Stimulated activated CD4-positive, alpha-beta T cell treated with anti-CD3 and anti-CD28 coated beads, Interleukin-4, amount 100 ng/mL, for 24 hours (primary cell): ENCODE measurements at places on chromosomes 7 and 10.

GRCh38 chr10:101492205-101492604 is 95.9 kb downstream of the POLL start:
- no peak for DNase-seq

DNA sequence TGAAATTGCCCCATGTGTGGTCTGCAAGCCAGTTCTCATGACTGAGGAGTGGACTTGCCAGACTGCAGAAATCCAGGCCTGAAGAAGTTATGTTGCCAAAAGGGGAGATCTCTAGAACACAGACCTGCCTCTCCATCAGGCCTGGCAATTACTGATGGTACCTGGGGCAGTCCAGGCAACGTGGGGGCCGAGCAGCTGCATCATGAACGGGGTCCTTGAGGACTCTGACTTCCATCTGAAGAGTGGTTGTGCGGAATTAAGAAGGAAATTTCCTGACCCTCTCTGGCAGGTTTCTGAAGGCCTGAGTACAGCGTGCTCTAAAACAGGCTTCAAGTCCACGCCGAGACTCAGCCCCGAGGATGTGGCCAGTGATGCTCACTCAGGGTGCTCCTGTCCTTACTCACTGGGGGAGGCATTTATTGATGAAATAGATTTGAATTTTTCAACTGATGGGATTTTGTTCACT is 30.4 kb downstream of the RAMP3 start:
- DNase-seq = no peak

DNA sequence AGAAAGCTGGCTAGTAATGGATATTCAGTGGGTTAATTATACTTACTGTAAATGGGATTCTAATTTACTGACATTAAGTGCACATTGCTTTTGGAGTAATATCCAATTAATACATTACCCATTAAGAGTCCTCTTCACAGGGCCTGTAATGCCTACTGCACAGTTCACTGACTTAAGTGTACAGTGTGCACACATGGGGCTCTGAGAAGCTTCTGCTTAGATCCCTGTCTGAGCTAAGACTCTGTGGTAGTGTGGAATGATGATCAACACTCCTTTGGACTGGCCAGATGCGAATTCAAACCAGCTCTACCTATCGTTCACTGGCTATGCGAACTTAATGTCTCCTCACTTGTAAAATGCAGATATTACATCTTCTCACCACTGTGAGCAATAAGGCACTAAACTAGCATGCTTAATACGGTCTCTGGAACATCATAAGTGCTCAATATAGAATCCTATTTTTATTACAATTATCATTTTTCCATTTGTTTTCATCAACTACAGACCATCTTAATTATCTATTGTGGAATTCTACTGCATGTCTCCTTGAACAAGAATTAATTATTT is 53.8 kb upstream of the SEC61G start:
- DNase-seq = no peak

DNA sequence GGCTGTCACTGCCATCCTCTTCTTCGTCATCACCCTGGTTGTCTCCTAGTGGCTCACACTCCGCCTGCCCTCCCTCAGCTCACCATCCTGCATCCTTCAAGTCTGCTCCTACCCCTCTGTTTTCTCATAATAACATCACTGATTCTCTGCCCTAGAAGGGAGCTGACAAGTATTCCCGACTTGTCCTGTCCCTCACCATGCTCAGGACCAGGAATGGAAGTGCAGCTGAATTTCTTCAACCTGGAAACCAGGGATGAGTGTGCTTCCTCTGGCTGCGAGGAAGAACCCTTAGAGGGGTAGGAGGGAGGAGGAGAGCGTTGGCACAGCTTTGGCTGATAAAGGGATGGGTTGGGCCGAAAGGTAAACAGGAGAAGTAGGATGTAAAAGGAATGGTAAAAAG is 174.8 kb upstream of the GPR26 start:
- no peak for DNase-seq

GRCh38 chr10:126519992-126520391 is 131.7 kb upstream of the ADAM12 start:
- no peak for DNase-seq

GRCh38 chr7:954330-955238 is at the start of gene ADAP1:
Gene ADAP1 (minus strand): TSS chr7:954680. CDS start chr7:954477, 203 bp downstream.
- DNase-seq = peak; percentile 54

DNA sequence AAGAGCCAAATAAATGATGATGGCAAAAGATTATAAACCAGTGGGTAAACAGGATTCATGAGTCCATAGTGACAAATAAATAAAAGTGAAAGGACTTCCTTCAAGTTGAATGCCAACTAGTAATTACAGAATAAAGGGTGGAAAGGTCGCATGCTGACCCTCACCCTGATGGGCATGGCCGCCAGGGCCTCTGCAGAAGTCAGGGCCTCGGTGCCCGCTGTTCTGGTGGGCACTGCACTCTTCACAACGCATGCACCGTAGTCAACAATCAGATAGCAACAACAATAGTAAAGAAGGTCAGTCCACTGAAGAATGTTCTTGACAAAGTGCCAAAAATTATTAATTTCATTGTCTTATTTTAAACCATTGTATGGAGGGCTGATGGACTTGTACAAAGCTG is 123.2 kb upstream of the LANCL2 start:
- DNase-seq = no peak

- DNase-seq = no peak
Measured at GRCh38 chr10:30070001-30070685, 10.8 kb upstream of the JCAD start.

GRCh38 chr10:21953585-21954057 is 49.9 kb downstream of the DNAJC1 start:
- DNase-seq = no peak

DNA sequence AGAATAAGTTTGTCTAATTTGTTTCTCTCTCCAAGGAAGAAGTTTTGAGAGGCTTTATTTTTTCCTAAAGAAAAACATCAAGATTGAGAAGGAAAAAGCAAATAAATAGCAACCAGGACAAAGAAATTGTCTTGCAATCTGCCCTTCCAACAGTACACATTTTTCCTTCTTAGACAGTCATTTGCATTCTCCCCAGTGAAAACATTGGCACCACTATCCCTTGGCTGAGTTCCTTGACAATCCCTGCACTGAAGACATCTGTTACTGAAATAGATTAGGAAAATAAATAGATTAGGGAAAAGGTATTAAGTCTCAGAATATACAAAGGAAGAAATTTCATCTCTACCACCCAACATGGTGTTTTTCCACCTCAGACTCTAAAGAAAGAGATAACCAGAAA is 12.2 kb upstream of the TMEM243 start:
- DNase-seq = no peak
